ENCODE measurements at places on chromosomes 6 and 20.

- DNase-seq, result no peak
Measured at GRCh38 chr6:26474439-26474881, 16.7 kb downstream of the BTN2A1 start.

DNA sequence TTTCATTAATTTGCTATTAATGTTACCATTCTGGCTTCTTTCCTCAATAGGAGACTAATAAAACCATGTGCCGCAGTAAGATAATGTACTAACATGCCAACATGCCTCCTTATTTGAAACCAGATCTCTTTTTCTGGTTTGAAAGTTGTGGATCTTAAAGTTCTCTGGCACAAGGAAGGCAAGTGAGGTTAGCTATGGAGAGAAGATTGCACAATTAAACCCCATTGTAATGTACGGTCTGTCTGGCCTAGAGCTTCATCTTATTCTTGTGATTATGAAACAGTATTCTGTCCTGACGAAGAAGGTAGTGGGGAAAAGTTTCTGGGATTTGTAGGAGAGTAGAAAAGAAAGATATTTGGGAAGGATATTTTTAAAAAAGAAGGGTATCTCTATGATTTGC is 68.4 kb downstream of the EYA4 start:
- no peak for DNase-seq

DNA sequence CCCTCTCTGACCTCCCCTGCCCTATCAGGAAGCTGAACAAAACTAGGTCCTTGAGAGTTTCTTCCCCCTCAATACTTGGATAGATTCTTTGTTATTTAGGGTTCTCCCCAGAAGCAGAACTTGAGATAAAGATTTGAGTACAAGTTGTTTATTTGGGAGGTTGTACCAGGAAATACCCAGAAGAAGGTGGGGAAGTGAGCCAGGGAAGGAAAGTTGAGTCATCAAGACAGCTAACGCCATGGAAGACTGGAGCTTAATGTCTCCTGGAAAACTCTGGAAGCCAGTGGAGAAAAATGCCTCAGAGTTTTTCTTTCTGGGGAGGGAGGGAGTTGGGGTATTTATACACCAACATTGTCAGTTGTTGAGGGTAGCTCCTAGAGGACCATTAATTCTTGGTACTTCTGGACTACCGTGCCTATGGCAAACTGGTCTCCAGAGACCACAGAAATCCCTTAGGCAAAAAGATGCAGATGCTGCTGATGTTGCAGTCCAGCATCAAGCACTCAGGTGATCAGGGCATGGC is 102.6 kb upstream of the ZFP64 start:
- no peak for DNase-seq

GRCh38 chr6:112225691-112226090 is 28.7 kb downstream of the LAMA4 start:
- no peak for DNase-seq

GRCh38 chr6:130620338-130620781 is 206.8 kb upstream of the SMLR1 start:
- DNase-seq, result no peak

DNA sequence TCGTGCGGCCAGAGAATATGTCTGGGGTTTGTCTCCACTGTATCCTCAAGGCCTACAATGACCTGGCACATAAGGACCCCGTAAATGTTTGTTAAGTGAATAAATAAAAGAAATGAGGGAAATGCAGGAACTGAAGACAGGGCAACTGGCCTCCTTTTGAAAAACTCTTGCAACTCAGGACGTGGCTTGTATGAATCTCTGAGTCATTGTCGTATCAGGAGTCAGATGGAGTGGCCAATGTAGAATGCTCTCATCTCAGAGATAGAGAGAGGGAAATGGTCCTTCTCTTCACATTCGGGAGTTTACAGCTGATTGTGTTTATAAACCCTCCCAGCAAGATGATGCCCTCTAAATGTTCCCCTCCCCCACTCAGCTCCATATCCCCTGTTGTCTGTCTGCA is 57.1 kb downstream of the UST start:
- DNase-seq, result no peak

DNA sequence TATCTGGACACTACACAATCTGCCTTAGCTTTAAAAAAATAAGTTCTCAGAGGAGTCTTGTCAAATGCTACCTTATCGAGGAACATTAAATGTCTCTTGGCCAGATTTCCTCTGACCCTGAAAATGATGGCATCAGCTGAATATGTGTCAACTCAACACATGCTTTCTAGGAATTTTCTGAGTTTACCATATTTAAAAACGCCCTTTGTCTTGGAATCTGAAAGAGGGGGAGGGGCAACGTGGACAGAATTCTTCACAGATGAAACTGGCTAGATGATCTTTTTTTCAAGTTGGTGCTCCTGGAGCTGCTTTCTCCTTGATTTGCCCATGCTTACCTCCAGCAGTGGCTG is 5.1 kb downstream of the SOX4 start:
- no peak for DNase-seq

DNA sequence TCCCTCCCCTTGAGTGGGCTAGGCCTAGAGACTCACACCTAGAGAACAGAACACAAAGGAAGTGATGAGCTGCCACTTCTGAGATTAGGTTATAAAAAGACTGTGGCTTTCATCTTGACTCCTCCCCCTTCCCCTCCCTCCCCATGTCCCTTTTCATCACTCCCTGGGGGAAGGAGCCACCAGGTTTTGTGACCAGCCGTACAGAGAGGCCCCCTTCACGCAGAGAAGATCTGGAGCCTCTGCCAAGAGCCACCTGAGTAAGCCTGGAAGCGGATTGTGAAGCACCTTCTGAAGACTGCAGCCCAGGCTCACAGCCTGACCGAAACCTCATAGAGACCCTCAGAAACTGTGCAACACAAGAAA is 118.4 kb upstream of the NXT1 start:
- no peak for DNase-seq

DNA sequence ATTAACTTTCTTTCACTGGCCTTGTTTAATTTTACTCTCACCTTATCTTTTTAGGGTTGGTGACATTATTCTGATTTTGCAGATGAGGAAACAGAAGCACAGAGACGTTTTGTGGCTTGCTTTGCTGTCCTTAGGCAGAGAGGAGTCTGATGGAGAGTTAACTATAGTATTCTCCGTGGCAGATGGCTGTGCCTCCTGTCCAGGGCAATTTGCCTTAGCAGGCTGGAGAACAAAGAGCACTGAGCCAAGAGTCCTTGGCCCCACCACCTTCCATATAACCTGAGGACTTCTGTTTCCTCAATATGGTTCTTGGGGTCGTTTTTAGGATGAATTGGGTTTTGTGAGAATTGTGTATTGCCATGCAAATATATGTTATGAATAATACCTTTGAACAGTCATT is 71.4 kb upstream of the BACH2 start:
- DNase-seq, result no peak

GRCh38 chr6:38571721-38572120 is 68.0 kb downstream of the BTBD9 start:
- no peak for DNase-seq

GRCh38 chr6:29729774-29730328 is 6.6 kb downstream of the HLA-F start:
- no peak for DNase-seq

DNA sequence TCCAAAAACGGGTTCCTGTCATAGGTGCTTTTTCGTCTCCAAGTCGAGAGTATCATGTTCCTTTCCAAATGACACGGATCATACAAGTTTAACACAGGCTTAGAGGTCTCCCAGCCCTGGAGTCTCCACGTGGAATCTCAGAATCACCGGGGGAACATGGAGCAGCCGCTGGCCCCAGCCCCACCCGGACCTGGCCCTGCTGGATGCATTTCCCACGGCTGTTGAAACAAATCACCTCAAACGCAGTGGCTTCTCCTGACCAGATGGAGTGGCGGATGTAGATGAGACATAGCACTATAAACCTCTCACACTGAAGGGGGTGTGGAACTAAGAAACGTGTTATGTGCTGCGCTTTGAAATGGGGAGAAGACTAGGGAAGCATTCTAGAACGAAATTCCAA is 70.0 kb upstream of the FRMD1 start:
- no peak for DNase-seq

DNA sequence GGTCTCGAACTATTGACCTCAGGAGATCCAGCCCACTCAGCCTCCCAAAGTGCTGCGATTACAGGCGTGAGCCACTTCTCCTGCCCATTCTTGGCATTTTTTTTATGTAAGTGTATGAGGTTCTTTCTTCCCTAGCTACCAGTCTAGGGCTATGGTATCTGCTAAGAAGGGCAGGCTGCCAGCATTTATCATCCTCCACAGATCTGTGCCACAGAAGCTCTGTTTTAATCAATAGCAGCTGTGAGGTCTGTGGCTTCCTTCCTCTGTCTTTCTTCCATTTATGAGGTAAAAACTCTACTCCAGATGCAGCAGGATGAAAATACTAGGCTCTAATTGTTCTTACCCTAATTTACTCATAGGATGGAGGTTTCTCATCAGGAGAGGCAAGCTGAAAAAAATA is 1382.4 kb upstream of the ADGRB3 start:
- no peak for DNase-seq

GRCh38 chr6:24994812-24995211 is 59.1 kb upstream of the RIPOR2 start:
- no peak for DNase-seq

DNA sequence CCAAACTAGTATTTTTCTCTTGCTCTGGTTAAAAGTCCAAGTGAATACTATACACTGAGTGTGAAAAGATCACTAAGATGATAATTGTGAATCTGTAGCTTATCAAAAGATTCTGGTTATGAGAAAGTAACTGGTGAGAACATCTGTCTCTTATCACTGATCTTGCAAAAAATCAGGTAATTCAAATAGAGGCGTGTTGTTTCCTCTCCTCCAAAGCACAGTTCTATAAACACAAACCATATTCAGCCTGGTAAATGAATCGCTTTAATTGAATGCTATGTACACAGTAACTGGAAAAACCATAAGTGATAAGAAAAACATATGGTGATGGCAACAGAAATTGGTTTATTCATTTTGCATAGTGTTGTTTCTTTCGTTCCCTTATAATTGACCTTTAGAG is 161.0 kb downstream of the RALGAPA2 start:
- DNase-seq, result no peak

DNA sequence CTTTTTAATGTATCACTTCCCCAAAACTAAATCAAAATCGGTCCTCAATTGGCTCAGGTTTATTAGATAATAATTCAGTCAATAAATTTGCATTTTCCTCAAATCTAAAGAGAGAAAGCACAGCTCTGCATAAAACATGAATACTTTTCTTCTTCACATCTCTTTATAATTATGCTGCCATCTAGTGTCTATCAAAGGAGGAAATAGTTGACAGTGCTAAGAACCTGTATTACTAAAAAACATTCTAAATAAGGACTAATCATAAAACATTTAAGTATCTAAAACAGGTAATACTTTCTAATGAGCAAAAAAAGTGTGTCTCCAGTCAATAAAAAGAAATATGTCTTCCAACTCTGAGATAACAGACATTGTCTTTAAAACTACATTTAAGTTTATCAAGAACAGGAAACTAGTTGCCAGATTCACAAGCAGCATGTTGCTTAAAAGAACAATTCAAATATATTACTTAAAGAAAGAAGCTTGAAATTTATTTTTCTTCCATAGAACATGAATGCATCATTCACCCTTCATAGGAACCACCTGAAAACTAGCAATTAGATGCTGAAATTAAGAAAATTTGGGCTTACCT is 56.5 kb upstream of the DST start:
- no peak for DNase-seq

DNA sequence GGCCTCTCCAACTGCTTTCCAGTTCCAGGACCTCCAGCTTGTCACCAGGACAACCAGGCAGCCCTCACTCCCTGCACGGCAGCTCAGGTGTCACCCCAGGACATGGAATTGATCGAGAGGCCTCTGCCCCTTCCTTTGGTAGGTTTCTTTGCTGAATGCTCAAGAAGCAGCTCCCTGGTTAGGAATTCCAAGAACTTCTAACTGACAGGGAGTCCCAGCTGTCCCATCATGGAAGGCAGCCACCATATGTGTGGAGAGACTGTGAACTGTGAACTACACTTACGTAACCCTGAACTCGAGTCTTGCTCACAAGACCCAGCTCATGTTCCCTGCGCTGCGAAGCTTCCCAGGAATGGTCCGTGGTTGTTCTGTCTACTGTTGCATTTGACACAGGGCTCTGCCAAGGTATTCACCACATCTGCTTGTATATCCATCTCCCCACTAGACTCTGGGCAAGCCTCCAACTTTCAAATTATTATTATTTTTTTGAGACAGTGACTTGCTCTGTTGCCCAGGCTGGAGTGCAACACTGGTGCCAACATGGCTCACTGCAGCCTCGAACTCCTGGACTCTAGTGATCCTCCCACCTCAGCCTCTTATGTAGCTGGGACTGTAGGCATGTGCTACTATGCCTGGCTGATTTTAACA is 35.7 kb downstream of the MGME1 start:
- DNase-seq, result no peak

- DNase-seq, result no peak
Measured at GRCh38 chr6:138719744-138720143, 53.8 kb upstream of the CCDC28A start.

- DNase-seq, result no peak
Measured at GRCh38 chr6:1326535-1327121, 14.7 kb downstream of the FOXQ1 start.

DNA sequence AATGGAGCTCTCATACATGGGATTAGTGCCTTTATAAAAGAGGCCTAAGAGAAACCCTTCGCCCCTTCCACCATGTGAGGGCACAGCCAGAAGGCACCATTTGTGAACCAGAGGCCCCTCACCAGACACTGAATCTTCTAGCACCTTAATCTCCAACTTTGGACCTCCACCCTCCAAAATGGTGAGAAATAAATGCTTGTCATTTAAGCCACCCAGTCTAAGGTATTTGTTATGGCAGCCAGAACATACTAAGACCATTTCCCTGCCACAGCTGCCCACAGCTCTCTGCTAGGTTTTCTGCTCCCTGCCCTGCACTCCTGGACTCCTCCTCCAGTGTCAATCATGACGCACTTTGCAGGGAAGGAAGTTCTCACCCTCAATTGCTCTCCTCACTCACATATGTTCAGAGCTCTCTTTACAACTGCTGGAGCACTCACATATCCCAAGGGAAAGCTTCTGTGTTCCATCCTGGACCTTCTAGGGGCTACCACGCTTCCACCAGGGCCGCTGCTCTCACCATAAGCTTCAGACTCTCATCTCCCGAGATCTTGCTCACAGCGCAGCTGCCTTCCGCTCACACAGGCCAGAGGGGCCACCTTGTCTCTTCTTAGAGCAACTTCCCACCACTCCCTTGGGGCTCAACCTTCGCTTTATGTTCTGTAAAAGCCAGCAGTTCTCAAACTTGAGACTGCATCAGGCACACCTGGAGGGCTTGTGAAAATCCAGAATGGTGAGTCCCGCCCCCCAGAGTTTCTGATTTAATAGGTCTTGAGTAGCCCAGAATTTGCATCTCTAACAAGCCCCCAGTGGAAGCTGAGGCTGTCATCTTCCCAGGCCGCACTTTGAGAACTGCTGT is 1.6 kb upstream of the LY86 start:
- no peak for DNase-seq

Data from cortex of kidney (tissue), 1 donor.